ENCODE measurements at places on chromosomes 3 and 15. TPM values are rescaled to one million over a fixed set of nuclear protein-coding genes. Genes with fewer than 3 reads are reported as not detected.

GRCh38 chr3:173891272-173892100 is 493.9 kb downstream of the NLGN1 start:
- no peak overlapping the region for H3K27ac ChIP-seq
- no peaks in the 10 kb centered on the region for H3K4me1 ChIP-seq
- H3K27me3 ChIP-seq = no peaks in the 10 kb centered on the region
- H3K4me3 ChIP-seq = no peak overlapping the region
- no peak for DNase-seq
- no peaks in the 10 kb centered on the region for H3K36me3 ChIP-seq

- no peaks in the 10 kb centered on the region for H3K27me3 ChIP-seq
- H3K4me1 ChIP-seq = no peaks in the 10 kb centered on the region
- H3K27ac ChIP-seq = no peak overlapping the region
Observed at GRCh38 chr3:104460477-104461406, 906.0 kb upstream of the ALCAM start.

DNA sequence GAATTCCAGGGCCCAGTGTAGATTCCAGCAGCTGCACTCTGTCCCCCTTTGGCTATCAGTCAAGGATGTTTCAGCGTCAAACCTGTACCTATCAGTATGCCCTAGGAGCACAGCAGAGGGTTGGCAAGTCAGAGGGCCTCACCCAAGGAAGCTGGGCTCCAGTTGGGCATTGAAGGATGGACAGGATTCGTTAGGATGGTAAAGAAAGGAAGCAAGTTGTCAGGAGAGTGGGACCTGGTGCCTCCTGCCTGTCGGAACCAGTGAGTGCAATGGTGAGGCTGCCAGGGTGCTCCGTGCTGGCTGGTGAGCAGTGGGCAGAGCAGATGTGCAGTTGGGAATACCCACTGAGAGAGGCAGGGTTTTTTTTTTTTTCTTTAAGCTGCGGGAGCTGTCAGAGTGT is 157.2 kb downstream of the CHDH start:
- H3K27me3 ChIP-seq = no peaks in the 10 kb centered on the region
- no peak overlapping the region for H3K4me3 ChIP-seq
- DNase-seq = no peak
- no peak overlapping the region for H3K27ac ChIP-seq
- H3K36me3 ChIP-seq = no peaks in the 10 kb centered on the region

The C3orf22 gene
- not detected for total RNA-seq

The NAA80 gene
- 9.7 TPM for total RNA-seq

- peaks cover 3% of the 10 kb centered on the region for H3K27me3 ChIP-seq
- no peak overlapping the region for H3K4me3 ChIP-seq
- no peaks in the 10 kb centered on the region for H3K4me1 ChIP-seq
- DNase-seq = no peak
Observed at GRCh38 chr3:160184655-160185054, 40.6 kb upstream of the C3orf80 start.

DNA sequence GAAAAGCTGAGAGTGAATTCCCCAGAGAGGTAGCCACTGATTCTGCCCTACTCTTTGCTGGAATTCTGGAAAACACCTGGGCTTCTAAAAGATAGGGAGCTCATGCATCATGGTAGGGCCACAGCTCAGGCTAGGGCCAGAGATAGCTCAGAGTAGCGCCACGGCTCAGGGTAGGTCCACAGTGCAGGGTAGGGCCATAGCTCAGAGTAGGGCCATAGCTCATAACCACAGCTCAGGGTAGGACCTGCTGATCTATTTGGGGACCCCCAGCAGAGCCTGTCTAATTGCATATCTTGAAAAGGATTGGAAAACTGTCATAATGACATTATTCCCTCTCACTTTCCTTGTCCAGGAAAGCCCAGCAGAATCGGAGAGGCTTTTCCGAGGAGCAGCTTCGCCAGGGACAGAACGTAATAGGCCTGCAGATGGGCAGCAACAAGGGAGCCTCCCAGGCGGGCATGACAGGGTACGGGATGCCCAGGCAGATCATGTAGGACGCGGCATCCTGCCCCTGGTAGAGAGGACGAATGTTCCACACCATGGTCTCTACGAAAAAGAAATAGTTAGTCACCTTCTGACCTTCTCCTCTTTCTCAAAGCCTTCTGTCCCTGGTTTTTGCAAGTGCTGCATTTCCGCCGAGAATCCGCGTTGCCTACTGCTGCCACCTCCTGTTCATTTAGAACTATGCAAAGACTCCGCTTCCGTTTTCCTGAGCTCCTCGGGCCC is 14.5 kb downstream of the TAGLN3 start:
- no peaks in the 10 kb centered on the region for H3K36me3 ChIP-seq
- H3K4me3 ChIP-seq = peak overlapping the region; percentile 13
- H3K4me1 ChIP-seq = no peaks in the 10 kb centered on the region
- no peaks in the 10 kb centered on the region for H3K27me3 ChIP-seq

GRCh38 chr15:83658430-83659416 is 4.8 kb downstream of the ADAMTSL3 start:
- H3K27ac ChIP-seq = no peak overlapping the region
- H3K27me3 ChIP-seq = peaks cover 10% of the 10 kb centered on the region
- no peak overlapping the region for H3K4me3 ChIP-seq
- peak; percentile 74 for DNase-seq
- H3K4me1 ChIP-seq = no peaks in the 10 kb centered on the region

GRCh38 chr3:186185194-186185787 is 76.4 kb upstream of the ETV5 start:
- H3K36me3 ChIP-seq = no peaks in the 10 kb centered on the region
- no peaks in the 10 kb centered on the region for H3K27me3 ChIP-seq
- DNase-seq = no peak

DNA sequence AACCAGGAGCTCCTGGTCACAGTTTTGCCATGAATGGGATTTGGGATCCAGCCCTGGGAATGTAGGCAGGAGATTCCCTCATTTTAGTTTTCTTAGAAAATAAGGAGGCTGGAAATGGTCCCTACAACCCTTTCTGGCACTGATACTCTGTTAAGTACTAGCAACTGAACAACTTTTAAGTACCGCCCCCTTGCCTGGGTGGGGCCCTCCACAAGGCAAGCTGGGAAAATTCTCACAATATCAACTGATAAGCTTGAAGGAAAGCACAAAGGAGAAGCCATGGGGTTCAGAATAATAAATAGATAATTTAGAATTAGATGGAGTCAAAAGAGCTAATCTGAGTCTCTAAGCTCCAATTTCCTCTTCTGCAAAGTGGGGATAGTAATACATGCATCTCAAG is 4.2 kb upstream of the DGKG start:
- peaks cover 52% of the 10 kb centered on the region for H3K27me3 ChIP-seq
- no peaks in the 10 kb centered on the region for H3K36me3 ChIP-seq
- peaks cover 15% of the 10 kb centered on the region for H3K4me1 ChIP-seq
- DNase-seq = no peak
- no peak overlapping the region for H3K27ac ChIP-seq

DNA sequence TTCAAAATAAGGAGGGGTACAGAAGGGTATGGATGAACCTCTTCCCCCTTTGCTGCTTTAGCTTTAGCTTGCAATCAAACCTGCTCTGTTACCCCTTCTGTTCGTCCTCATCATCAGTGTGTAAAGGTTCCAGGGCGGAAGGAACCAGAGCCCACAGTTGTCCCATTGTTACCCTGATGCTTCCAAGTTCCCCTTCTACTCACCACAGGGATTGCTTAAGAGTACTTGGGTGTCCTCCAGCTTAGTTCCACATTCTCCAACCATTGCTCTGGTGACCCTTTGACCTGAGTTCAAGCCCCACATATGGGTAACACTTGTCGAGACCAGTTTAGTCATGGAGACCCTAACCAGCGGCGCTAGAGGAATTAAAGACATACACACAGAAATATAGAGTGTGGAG is 1080.1 kb upstream of the ALCAM start:
- H3K4me3 ChIP-seq = no peak overlapping the region
- H3K4me1 ChIP-seq = no peaks in the 10 kb centered on the region
- H3K36me3 ChIP-seq = no peaks in the 10 kb centered on the region
- DNase-seq = no peak

The PTX3 gene
- total RNA-seq = 21.8 TPM

- H3K36me3 ChIP-seq = no peaks in the 10 kb centered on the region
- no peak overlapping the region for H3K4me3 ChIP-seq
- H3K27ac ChIP-seq = no peak overlapping the region
- H3K27me3 ChIP-seq = no peaks in the 10 kb centered on the region
- H3K4me1 ChIP-seq = no peaks in the 10 kb centered on the region
- no peak for DNase-seq
Observed at GRCh38 chr3:8749316-8749715, 15.7 kb downstream of the CAV3 start.

The CD200 gene
- total RNA-seq = 0.62 TPM

- DNase-seq = no peak
- no peaks in the 10 kb centered on the region for H3K4me1 ChIP-seq
- H3K27me3 ChIP-seq = no peaks in the 10 kb centered on the region
- H3K4me3 ChIP-seq = no peak overlapping the region
- H3K36me3 ChIP-seq = no peaks in the 10 kb centered on the region
Observed at GRCh38 chr15:97026781-97027180, 696.3 kb downstream of the NR2F2 start.

GRCh38 chr3:174436367-174436766 is 422.8 kb upstream of the NAALADL2 start:
- H3K4me3 ChIP-seq = no peak overlapping the region
- no peak for DNase-seq
- no peaks in the 10 kb centered on the region for H3K36me3 ChIP-seq
- no peak overlapping the region for H3K27ac ChIP-seq
- H3K27me3 ChIP-seq = no peaks in the 10 kb centered on the region

DNA sequence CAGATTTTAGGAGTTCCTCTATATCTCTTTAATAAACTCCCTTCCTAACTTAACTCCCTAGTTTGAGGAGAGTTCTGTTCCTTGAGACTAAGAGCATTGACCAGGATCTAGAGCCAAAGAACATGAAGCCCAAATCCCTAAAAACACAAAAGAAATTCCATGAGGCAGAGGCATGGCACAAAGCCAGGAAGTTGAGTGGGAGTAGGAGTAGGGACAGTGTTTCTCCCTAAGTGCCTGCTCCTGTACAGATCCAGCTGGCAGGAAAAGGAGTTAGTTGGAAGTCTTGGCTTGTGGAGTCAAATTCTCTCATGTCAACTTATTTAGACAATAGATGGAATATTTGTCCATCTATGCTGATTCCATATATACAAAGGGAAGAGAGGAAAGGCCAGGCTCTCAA is 11.4 kb downstream of the ACTC1 start:
- H3K27ac ChIP-seq = no peak overlapping the region
- no peak overlapping the region for H3K4me3 ChIP-seq
- H3K27me3 ChIP-seq = no peaks in the 10 kb centered on the region
- no peaks in the 10 kb centered on the region for H3K36me3 ChIP-seq
- no peaks in the 10 kb centered on the region for H3K4me1 ChIP-seq
- DNase-seq = no peak

GRCh38 chr3:80676866-80677265 is 909.1 kb upstream of the ROBO1 start:
- no peak overlapping the region for H3K4me3 ChIP-seq
- DNase-seq = no peak
- H3K27ac ChIP-seq = no peak overlapping the region
- no peaks in the 10 kb centered on the region for H3K36me3 ChIP-seq
- H3K27me3 ChIP-seq = no peaks in the 10 kb centered on the region
- no peaks in the 10 kb centered on the region for H3K4me1 ChIP-seq

GRCh38 chr3:28206479-28206878 is 34.9 kb upstream of the CMC1 start:
- DNase-seq = no peak
- no peaks in the 10 kb centered on the region for H3K36me3 ChIP-seq
- H3K27ac ChIP-seq = no peak overlapping the region
- no peaks in the 10 kb centered on the region for H3K27me3 ChIP-seq

DNA sequence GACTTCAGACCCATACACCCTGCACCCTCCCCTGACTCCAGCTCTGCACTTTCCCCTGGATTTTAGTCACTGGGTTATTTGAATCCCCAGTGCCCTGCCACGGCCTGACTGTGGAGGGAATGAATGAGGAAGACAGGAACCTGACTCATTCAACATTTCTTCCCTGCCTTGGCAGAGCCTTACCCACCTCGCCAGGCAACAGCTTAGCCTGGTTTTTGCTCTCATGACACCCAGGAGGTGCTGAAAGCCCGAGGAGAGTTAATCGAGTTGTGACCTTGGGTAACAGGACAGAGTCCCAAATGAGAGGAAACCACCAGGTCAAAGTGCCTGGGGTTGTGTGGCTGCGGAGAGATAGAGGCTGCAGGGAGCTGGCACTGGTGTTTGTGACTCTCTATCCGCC is 128.3 kb downstream of the SMAD6 start:
- DNase-seq = no peak
- H3K4me1 ChIP-seq = no peaks in the 10 kb centered on the region
- no peaks in the 10 kb centered on the region for H3K36me3 ChIP-seq

GRCh38 chr15:79886124-79886523 is 10.7 kb downstream of the MTHFS start:
- no peak overlapping the region for H3K27ac ChIP-seq
- DNase-seq = no peak
- no peaks in the 10 kb centered on the region for H3K27me3 ChIP-seq
- peaks cover 12% of the 10 kb centered on the region for H3K36me3 ChIP-seq
- no peaks in the 10 kb centered on the region for H3K4me1 ChIP-seq

The FGF7 gene
- 2.4 TPM for total RNA-seq

The CLDN1 gene
- total RNA-seq = not detected

DNA sequence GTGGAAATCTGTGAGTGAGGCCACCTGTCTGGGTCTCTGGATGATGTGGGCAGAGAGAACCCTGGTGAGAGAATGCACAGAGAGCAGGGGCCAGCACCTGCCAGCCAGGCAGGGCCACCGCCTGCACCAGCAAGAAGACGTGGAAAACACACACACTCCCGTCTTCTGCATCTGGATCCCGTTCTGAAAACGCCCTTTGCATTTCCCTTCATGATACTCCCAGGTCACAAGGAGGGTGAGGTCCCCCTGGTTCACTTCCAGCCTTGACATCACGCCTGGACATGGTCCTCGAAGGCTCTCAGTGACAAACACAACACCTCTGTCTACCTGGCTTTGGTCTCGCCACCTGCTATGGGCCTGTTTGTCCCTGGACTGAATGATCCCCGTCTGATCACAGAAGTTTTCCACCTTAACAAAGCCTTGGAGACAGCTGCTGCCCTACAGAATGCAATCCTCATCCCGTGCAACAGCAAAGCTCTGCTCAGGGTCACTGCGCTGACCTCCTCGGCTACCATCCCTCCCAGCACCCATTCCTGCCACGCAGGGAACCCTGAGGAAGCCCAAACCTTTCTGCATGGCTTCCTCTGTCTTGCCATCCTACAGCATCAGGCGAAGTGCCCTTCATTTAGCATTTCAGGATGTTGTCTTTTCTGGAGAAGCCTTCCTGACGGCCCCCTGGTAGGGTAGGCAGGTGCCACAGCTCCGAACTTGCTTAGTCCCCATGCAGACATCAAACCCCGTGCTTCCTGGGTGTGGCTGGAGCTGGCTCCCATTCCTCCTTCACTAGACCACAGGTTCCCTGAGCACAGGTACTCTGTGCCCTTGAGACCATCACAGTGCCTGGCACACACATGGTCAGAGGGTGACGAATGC is 122.5 kb downstream of the ATP10A start:
- H3K4me1 ChIP-seq = peaks cover 11% of the 10 kb centered on the region
- DNase-seq = no peak
- no peak overlapping the region for H3K4me3 ChIP-seq
- H3K27ac ChIP-seq = no peak overlapping the region
- no peaks in the 10 kb centered on the region for H3K36me3 ChIP-seq
- no peaks in the 10 kb centered on the region for H3K27me3 ChIP-seq

The PPM1L gene
- 67.5 TPM for total RNA-seq
